ENCODE measurements at places on chromosomes 4 and X.

DNA sequence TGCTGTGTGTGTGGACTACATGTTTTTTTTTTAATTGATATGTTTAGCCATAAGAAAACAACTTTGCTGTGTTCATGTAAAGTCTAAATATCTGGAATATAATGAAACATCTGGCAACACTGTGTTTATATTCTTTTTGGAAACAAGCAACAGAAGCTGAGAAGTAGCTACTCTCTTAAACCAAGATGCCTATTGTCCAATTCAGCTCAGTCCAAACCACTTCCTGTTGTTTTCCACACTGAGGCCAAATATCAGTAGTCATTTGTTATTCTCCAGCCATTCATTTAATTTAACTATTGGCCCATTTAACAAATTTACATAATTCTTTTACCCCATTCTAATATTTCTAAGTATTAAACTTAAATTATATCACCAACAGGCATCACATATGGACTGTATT is 903.0 kb upstream of the SLIT2 start:
- no peak for DNase-seq

DNA sequence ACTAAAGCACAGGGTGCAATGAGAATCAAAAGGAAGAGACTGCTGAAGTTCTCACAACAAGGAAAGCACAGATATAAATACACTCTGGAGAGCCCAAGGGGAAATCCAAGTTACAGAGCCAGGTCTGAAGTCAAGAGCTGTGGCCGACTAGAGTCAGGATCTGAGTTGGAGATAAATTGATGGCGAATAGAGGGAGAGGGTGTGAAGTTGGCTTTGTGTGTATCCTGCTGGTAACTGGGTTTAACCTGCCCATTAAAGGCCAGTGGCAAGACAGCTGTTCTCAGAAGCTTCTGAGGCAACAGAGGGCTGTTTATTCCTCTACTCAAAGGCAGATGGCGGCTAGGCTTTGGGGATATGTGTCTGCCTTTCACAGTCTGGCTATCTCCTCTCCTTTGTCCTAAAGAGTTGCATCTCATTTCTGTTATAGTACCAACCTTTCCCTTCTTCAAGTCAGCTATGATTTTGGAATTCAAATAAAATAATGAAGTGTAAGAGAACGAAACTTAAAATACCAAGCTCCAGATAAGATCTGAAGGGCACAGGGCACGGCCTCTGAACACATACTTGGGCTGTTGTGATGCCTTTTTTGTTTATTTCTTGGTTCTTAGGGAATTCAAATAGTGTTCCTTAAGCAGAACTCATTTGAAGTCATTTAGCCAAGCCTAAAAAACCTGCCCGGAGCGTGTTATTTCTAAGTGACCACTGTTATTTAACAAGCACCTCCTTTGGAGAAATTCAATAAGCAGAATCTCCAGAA is 142.1 kb downstream of the APBB2 start:
- no peak for DNase-seq

- no peak for DNase-seq
These were observed 213.1 kb upstream of the MID1 start for GRCh38 chrX:10833299-10834169.

DNA sequence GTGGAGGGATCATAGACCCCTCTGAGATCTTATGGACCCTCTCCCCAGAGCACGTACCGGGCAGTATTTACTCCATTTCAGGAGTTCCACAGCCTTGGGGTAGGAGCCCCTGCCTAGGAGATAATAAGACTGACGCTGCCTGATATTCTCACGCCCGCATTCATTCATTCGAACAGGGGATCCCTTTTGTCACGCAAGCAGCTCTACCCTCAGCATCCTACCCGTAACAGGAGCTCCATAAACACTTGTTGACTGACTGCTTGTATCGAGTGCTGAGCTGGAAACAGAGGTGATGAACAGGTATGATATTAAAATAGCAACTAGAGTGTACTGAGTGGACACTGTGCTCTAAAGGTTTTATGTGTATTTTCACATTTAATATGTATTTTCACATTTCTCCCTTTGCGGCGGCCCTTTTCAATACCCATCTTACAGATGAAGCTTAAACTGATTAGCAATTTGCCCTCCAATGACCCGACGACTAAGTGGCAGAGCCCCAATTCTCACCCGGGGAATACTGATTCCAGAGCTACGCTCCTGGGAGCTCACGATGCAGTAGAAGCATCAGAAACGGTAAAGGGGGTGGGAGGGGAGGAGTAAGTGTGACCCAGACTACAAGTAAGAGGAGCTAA is 888 bp downstream of the RAB28 start:
- no peak for DNase-seq

GRCh38 chr4:86338989-86339388 is 20.9 kb downstream of the MAPK10 start:
- DNase-seq = no peak

GRCh38 chr4:165757451-165757850 is 115.6 kb upstream of the TLL1 start:
- DNase-seq = no peak

- DNase-seq = no peak
These were observed 47.0 kb downstream of the SOD3 start for GRCh38 chr4:24842356-24842755.

DNA sequence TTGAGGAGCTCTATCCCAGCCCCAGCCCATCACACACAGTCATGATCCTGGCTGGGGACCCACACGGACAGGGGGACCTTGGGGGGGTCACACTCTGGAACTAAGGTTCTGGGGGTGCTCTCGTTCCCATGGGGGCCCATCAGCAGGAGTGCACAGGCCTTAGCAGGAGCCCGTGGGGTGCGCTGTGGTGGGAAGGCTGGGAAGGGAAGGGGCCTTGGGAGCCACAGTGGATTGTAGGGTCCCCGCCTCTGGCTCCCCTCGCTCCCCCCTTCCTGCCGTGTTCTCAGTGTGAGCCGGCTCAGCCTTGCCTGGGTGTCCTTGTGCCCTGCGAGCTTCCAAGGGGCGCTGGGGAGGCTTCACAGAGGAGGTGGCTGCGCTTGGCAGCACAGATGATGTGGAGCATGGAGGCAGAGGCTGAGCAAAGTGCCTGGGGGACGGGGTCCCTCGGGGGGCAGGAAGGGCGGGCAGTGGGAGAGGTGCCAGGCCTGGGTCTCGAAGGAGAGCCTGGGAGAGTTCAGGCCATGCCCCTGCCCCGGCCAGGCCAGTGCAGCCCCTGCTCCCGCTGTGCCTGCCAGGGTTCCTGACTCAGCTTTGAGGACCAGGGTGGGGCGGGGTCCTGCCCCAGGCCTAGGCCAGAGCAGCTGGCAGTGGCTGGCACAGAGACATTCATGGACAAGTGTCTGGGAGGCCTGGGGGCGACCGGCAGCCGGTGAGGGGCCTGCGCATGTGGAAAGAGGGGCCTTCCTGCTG is 5.5 kb upstream of the HGFAC start:
- no peak for DNase-seq

DNA sequence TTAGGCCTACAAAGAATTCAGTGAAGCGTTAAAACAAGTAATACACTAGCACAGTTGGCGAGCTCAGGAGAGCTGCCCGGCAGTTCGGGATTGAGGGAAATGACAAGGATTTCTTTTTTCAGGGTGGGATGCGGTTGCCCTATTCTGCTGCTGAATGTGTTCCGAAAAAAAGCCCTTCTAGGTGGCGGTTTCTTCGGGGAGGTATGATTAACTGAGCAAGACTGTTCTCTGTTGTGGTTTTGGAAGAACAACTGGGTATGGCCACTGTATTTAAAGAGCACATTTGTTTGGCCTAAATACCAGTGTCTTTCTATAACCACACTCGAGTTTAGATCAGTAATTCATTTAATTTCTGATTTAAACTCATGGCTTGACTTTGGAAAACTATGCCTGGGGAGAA is 459.7 kb upstream of the FAT1 start:
- DNase-seq = no peak

DNA sequence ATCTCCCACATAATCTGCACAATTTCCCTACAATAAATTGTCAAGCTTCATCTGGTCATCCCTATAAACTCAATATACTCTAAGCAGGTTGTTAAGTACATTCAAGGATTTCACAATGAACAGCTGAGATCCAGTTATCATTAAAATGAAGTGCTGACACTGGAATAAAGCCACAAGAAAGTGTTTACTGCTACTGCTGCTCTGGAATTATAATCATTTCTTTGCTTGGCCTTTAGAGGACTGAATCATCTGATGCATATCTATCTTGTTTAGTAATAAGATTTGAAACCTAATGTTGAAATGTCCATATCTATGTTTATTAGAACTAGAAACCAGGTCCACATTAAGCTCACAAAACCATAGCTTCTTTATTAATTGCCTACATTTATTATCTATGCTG is 338.6 kb upstream of the ZFP42 start:
- DNase-seq = no peak

GRCh38 chr4:75968084-75968483 is 22.7 kb downstream of the SDAD1 start:
- DNase-seq = no peak

DNA sequence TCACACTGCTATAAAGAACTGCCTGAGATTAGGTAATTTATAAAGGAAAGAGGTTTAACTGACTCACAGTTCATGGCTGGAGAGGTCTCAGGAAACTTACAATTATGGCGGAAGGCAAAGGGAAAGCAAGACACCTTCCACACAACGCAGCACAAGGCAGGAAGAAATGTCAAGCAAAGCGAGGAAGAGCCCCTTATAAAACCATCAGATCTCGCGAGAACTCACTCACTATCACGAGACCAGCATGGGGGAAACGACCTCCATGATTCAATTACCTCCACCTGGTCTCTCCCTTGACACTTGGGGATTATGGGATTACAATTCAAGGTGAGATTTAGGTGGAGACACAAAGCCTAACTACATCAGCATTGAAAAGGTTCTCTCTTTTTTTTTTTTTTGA is 39.6 kb downstream of the PALLD start:
- DNase-seq = no peak

GRCh38 chr4:7425124-7425523 is 9.6 kb downstream of the PSAPL1 start:
- no peak for DNase-seq

DNA sequence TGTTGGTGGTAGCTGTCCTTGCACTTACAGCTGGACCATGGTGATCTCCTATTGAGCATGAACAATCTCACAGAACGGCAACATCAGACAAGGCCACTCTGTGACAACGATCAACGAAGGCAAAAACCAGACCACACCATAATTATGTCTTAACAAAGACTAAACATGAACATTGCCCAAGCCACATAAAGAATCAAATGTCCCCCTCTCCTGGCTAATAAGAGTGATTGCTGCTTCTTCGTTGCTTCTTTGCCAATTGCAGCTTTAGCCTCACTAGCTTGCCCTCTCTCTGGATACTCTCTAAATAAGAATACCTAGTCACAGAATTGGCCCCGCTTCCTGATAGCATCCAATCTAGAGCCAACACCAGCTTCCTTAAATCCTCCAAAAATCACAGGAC is 41.5 kb upstream of the PGRMC1 start:
- no peak for DNase-seq

- DNase-seq = no peak
These were observed 50.9 kb upstream of the RAB9B start for GRCh38 chrX:103882999-103883398.

DNA sequence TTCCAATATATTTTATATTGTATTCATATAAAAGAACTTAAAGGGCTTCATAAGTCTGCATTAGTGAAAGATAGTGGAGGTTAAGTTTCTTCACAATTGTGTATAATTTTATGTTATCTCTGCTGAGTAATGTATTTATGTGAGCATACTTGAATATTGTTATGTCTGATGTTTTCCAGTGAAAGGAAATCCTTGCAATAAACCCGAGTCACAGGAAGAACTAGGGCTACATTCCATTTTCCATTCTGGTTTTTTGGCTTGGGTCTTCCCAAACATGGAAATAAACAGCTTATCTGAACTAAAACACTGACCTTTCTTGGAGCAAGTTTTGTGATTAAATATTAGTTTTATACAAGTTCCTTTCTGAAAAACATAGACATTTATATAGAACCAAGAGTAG is 231.3 kb upstream of the GPRIN3 start:
- no peak for DNase-seq

GRCh38 chrX:53089224-53089842 is 4.6 kb upstream of the KANTR start:
- no peak for DNase-seq

DNA sequence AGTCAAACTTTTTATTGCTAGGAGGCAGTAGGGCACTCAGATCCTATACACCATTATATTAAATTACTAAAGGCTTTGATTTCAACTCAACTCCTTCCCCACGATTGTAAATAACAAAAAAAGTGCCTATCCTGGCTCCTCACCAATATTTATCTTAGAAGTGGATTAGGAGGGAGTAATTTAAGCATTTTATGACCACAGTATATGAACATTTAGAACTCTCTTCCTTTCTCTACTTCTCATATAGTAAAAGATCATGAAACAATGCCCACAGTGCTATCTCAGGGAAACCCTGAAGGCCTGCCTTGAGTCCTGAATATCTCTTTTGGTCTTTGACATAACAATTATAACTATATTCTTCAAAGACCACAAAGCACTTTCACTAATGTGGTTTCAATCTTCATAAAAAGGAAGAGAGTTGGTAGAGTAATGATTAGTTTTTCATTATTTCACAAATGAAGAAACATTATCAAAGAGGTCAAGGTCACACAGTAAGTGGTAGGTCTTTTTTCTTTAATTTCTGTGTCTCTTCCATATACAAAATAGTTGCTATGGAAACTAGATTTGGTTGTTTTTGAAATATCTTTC is 29.1 kb upstream of the ADH1C start:
- DNase-seq = no peak

- no peak for DNase-seq
These were observed 63.0 kb upstream of the WDFY3 start for GRCh38 chr4:85029453-85029852.

- DNase-seq = no peak
These were observed 37.1 kb upstream of the ELF2 start for GRCh38 chr4:139214039-139214534.

GRCh38 chr4:156643826-156644225 is 327.8 kb downstream of the PDGFC start:
- DNase-seq = no peak

DNA sequence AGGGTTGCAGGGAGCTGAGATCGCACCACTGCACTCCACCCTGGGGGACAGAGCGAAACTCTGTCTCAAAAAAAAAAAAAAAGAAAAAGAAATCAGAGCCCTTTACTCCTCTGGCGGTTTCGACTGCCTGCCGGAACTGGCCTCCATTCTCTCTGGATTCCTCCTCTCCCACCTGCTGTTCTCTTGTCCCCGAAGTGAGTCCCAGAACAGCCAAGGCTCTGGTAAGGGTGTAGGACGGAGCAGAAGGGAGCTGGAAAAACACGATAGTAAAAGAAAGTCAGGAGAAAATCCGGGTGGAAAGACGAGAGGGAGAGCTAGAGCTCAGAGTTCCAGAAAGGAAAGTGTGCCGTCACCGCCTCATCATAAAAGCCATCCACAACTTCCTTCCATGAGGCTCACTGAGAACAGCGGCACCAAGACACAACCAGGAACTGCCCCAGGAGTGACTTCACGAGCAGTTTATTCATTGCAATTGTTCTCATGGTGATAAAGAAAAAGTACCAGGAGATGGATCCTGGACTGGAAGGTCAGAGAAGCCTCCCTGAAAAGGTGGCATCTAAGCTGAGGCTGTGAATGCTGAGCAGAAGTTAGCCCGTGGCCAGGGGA is 12.3 kb downstream of the TLR3 start:
- no peak for DNase-seq

- DNase-seq = no peak
These were observed 353.3 kb upstream of the MAGEB16 start for GRCh38 chrX:35444671-35445355.

- DNase-seq = no peak
These were observed 247.2 kb downstream of the PALLD start for GRCh38 chr4:168744021-168744420.

- no peak for DNase-seq
These were observed 3.3 kb downstream of the UTP3 start for GRCh38 chr4:70691661-70692060.
